CD8-positive, alpha-beta memory T cell (primary cell): ENCODE measurements at places on chromosomes 13 and 19. TPM values are rescaled to one million over a fixed set of nuclear protein-coding genes. Genes with fewer than 3 reads are reported as not detected.

GRCh38 chr13:57409121-57409520 is 222.4 kb upstream of the PCDH17 start:
- no peaks in the 10 kb centered on the region for H3K36me3 ChIP-seq
- DNase-seq: no peak
- H3K4me1 ChIP-seq: no peaks in the 10 kb centered on the region

Gene TARM1
- not detected for total RNA-seq

- no peak overlapping the region for H3K4me3 ChIP-seq
- no peaks in the 10 kb centered on the region for H3K27me3 ChIP-seq
- H3K36me3 ChIP-seq: no peaks in the 10 kb centered on the region
- H3K27ac ChIP-seq: no peak overlapping the region
- no peaks in the 10 kb centered on the region for H3K4me1 ChIP-seq
Measured at GRCh38 chr13:37701972-37702371, 103.4 kb upstream of the POSTN start.

Gene RXFP2
- total RNA-seq: not detected

Gene ZNF723
- not detected for total RNA-seq

Gene SUPT20H
- total RNA-seq: 59.6 TPM

DNA sequence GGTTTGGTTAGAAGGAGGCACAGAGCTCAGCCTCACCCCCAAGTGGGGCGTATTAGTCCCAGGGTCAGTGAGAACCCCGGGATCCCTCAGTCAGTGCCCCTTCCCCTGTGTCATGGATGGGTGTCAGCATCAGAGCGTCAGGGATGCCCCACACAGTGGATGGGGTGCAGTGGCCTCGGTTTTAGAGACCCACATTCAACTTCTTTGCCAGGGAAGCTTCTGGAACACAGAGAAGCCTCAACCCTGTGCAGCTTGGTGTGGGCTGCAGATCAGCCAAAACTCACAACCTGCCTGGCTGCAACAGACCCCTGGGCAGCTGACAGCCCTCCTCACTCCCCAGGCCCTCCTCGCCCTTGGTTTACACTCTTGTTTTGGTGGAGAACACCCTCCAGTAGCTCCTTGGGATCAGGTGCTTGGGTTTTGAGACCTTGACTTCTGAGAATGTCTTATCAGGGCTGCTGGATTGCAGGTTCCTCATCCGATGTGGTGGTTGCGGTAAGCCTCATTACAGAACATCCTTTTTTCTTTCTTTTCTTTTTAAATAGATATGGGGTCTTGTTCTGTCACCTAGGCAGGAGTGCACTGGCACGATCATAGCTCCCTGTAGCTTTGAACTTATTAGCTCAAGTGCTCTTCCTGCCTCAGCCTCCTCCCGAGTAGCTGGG is 11.0 kb downstream of the ZNF333 start:
- no peak overlapping the region for H3K4me3 ChIP-seq
- no peak for DNase-seq
- no peaks in the 10 kb centered on the region for H3K4me1 ChIP-seq
- H3K27ac ChIP-seq: no peak overlapping the region
- H3K27me3 ChIP-seq: no peaks in the 10 kb centered on the region
- H3K36me3 ChIP-seq: peaks cover 39% of the 10 kb centered on the region

Gene OR7C1
- not detected for total RNA-seq

- no peak for DNase-seq
- H3K27ac ChIP-seq: no peak overlapping the region
- no peak overlapping the region for H3K4me3 ChIP-seq
- H3K36me3 ChIP-seq: no peaks in the 10 kb centered on the region
Measured at GRCh38 chr19:10535613-10536012, 8.1 kb upstream of the ATG4D start.

GRCh38 chr13:43044720-43045301 is 21.4 kb downstream of the DNAJC15 start:
- H3K27ac ChIP-seq: no peak overlapping the region
- no peak for DNase-seq
- H3K36me3 ChIP-seq: no peaks in the 10 kb centered on the region
- H3K4me3 ChIP-seq: no peak overlapping the region
- H3K4me1 ChIP-seq: peaks cover 25% of the 10 kb centered on the region

- no peaks in the 10 kb centered on the region for H3K36me3 ChIP-seq
- H3K4me1 ChIP-seq: no peaks in the 10 kb centered on the region
- H3K4me3 ChIP-seq: no peak overlapping the region
- H3K27ac ChIP-seq: no peak overlapping the region
- DNase-seq: no peak
Measured at GRCh38 chr19:30781047-30781446, 408.9 kb downstream of the ZNF536 start.

Gene PRMT1
- 537 TPM for total RNA-seq

- no peak for DNase-seq
- no peaks in the 10 kb centered on the region for H3K27me3 ChIP-seq
- H3K4me1 ChIP-seq: no peaks in the 10 kb centered on the region
- H3K36me3 ChIP-seq: no peaks in the 10 kb centered on the region
Measured at GRCh38 chr19:31804668-31805067, 455.4 kb upstream of the TSHZ3 start.

DNA sequence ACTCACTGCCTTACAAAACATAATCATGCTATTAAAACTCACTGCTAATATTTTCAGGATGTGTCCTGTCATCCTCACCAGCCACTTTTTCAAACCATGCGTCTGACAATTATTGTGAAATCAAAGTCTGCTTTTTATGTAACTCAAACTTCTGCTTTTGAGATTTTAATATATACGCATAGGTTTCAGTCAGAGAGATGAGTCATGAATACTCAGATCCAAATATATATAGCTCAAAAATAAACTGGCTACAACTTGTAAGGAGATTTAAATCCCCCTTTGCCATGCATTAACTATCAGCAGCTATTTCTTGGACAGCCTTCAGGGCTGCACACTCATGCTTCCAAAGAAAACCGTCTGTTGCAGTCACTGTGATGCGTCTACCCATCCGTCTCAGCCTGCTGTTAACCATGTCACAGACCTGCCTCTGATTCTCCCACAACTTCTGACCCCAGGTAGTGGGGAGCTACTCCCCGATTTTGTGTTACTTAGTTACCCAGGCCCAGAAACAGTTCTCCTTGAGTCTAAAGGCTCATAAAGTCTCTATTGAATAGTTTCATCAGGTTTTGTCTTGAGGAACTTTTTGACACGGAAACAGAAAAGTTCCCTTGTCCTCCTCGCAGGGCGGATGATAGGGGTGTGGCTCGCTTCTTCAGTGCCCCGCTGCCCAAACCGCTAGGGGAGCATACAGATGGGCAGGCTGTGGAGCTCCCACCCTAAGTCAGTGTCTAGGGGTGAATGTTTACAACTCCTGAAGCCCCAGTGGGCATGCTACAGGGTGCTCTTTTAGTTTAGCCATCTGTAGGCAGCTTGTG is 33.8 kb upstream of the SGCG start:
- DNase-seq: no peak
- H3K4me3 ChIP-seq: no peak overlapping the region
- no peaks in the 10 kb centered on the region for H3K36me3 ChIP-seq
- H3K27ac ChIP-seq: no peak overlapping the region

GRCh38 chr19:4694211-4694987 is 24.3 kb upstream of the MYDGF start:
- H3K27me3 ChIP-seq: no peaks in the 10 kb centered on the region
- H3K4me3 ChIP-seq: no peak overlapping the region
- DNase-seq: no peak
- peaks cover 46% of the 10 kb centered on the region for H3K36me3 ChIP-seq

Gene OR10H1
- not detected for total RNA-seq

DNA sequence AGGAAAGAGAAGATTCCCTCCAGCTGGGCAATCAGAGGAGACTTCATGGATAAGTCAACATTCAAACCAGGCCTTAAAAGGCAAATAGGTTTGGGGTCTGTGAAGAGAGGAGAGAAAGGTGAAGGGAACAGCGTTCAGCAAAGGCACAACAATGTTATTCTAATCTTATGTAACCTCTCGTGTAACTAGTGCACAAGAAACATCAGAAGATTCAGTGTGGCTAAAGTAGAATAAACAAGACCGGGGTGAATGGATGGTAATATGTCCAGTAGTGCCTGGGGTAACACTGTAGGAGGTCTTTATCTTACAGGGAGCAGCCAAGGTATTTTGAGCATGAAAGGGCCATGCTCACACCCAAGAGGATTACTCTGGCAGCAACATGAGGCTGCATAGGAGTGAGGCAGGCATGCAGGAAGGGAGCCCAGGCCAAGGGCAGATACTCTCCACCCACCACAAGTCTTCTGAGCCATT is 24.1 kb downstream of the LHFPL6 start:
- no peaks in the 10 kb centered on the region for H3K27me3 ChIP-seq
- H3K4me3 ChIP-seq: no peak overlapping the region
- no peaks in the 10 kb centered on the region for H3K36me3 ChIP-seq
- no peak overlapping the region for H3K27ac ChIP-seq

- H3K27me3 ChIP-seq: no peaks in the 10 kb centered on the region
- no peaks in the 10 kb centered on the region for H3K4me1 ChIP-seq
- DNase-seq: no peak
Measured at GRCh38 chr13:111049791-111050538, 65.1 kb upstream of the ARHGEF7 start.

- no peak for DNase-seq
- no peak overlapping the region for H3K4me3 ChIP-seq
- no peaks in the 10 kb centered on the region for H3K27me3 ChIP-seq
- H3K4me1 ChIP-seq: no peaks in the 10 kb centered on the region
Measured at GRCh38 chr19:6216996-6217751, 62.6 kb downstream of the MLLT1 start.

GRCh38 chr13:42729857-42730402 is 51.5 kb upstream of the FAM216B start:
- H3K4me1 ChIP-seq: no peaks in the 10 kb centered on the region
- no peaks in the 10 kb centered on the region for H3K36me3 ChIP-seq
- no peak for DNase-seq
- H3K4me3 ChIP-seq: no peak overlapping the region

- H3K27ac ChIP-seq: no peak overlapping the region
- H3K4me1 ChIP-seq: no peaks in the 10 kb centered on the region
- DNase-seq: no peak
- peaks cover 10% of the 10 kb centered on the region for H3K27me3 ChIP-seq
- no peak overlapping the region for H3K4me3 ChIP-seq
Measured at GRCh38 chr19:46191972-46192371, 37.6 kb upstream of the IGFL1 start.

DNA sequence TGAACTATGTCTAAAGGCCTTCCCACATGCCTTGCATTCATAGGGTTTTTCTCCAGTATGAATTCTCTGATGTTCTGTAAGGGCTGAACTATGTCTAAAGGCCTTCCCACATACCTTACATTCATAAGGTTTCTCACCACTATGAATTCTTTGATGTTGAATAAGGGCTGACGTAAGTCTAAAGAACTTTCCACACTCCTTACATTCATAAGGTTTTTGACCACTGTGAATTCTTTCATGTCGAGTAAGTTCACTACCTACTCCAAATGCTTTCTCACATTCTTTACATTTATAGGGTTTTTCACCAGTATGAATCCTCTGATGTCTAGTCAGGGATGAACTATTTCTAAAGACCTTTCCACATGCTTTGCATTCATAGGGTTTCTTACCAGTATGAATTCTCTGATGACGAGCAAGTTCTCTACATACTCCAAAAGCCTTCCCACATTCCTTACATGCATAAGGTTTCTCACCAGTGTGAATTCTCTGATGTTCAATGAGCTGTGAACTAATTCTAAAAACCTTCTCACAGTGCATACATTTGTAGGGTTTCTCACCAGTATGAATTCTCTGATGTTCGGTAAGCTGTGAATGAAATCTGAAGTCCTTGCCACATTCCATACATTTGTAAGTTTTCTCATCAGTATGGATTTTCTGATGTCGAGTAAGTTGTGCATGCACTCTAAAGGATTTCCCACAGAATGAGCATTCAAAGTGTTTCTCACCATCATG is 19.1 kb upstream of the ZNF260 start:
- DNase-seq: no peak
- no peaks in the 10 kb centered on the region for H3K27me3 ChIP-seq
- H3K36me3 ChIP-seq: peaks cover 41% of the 10 kb centered on the region
- no peaks in the 10 kb centered on the region for H3K4me1 ChIP-seq

- H3K27me3 ChIP-seq: peaks cover 10% of the 10 kb centered on the region
- no peak for DNase-seq
- no peak overlapping the region for H3K4me3 ChIP-seq
- H3K4me1 ChIP-seq: peaks cover 13% of the 10 kb centered on the region
Measured at GRCh38 chr19:50838239-50838638, 4.9 kb upstream of the KLK15 start.

Gene MAP2K7
- total RNA-seq: 35.9 TPM

GRCh38 chr19:18208098-18208951 is 4.5 kb upstream of the RAB3A start:
- peaks cover 5% of the 10 kb centered on the region for H3K27me3 ChIP-seq
- peak; percentile 31 for DNase-seq
- no peak overlapping the region for H3K4me3 ChIP-seq
- H3K4me1 ChIP-seq: peaks cover 9% of the 10 kb centered on the region
- no peak overlapping the region for H3K27ac ChIP-seq

- no peak overlapping the region for H3K4me3 ChIP-seq
- no peak for DNase-seq
- no peak overlapping the region for H3K27ac ChIP-seq
- no peaks in the 10 kb centered on the region for H3K27me3 ChIP-seq
Measured at GRCh38 chr13:60479273-60479672, 82.3 kb downstream of the TDRD3 start.

GRCh38 chr13:113112893-113113845 is 7.6 kb downstream of the F7 start:
- no peak for DNase-seq
- H3K4me1 ChIP-seq: no peaks in the 10 kb centered on the region
- no peak overlapping the region for H3K4me3 ChIP-seq
- no peak overlapping the region for H3K27ac ChIP-seq
- H3K36me3 ChIP-seq: no peaks in the 10 kb centered on the region

DNA sequence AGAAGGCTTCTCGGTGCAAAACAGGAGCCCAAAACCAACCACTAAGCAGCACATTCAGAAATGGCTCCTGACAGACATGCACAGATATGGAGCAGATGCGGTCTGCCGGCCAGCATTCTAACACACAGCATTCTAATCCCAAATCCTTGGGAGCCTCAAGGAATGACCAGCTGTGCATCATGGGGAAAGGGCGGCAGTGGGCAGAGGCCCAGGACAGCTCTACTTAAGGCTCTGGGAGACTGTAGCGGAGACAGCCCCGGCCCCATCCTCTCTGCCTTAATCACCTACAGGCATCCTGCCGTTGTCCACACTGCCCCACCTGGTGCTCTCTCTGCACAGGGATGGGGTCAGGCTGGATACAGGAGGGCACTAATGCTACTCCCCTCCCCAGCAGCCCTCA is 1016.0 kb downstream of the UQCRFS1 start:
- H3K4me3 ChIP-seq: no peak overlapping the region
- no peak overlapping the region for H3K27ac ChIP-seq
- H3K36me3 ChIP-seq: no peaks in the 10 kb centered on the region
- no peaks in the 10 kb centered on the region for H3K27me3 ChIP-seq
- no peak for DNase-seq

Gene SAMD1
- 97.8 TPM for total RNA-seq

DNA sequence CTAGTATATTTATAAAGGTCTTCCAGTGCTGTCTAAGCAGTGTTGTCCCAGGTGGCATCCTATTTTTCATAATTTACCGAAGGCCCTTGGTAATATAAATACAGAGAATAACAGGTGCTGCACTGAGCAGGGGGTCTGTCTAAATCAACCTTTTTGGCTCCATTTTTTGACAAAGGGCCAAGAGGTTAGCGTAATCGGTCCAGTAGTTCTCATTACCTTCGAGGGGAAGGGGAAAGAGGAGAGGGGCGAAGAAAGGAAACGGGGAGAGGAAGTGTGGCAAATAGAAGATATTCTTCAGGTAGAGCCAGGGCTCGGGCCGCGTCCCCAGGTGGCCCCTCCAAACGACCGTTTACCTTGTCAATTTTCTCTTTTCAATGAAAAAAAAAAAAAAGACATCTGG is 749 bp upstream of the PAN3 start:
- no peaks in the 10 kb centered on the region for H3K36me3 ChIP-seq
- no peak for DNase-seq
- H3K4me3 ChIP-seq: peak overlapping the region; percentile 81
- peak overlapping the region; percentile 88 for H3K27ac ChIP-seq

Gene DACT3
- 2.5 TPM for total RNA-seq

Gene IL17D
- total RNA-seq: 0.84 TPM

Gene EFNA2
- not detected for total RNA-seq
